A549 treated with AZD2906 at 1 μM for 4 hours (cell line): ENCODE measurements at places on chromosomes 1 and 21. TPM values are rescaled to one million over a fixed set of nuclear protein-coding genes. Genes with fewer than 3 reads are reported as not detected.

ATP1A4 gene
- total RNA-seq, result 0.07 TPM in 1 of 5 replicates, not detected in the others

PRDM16 gene
- 0.15 to 0.49 TPM (median 0.18 TPM) in 5 replicates for total RNA-seq

ANKRD65 gene
- 0.03 to 0.10 TPM (median 0.07 TPM) in 3 of 5 replicates, not detected in the others for total RNA-seq

S100A1 gene
- total RNA-seq, result 0.22 to 1.2 TPM (median 0.87 TPM) in 5 replicates

MPL gene
- total RNA-seq, result 0.08 to 0.31 TPM (median 0.17 TPM) in 4 of 5 replicates, not detected in the other

KRTAP27-1 gene
- not detected in 5 replicates for total RNA-seq

GPR153 gene
- total RNA-seq, result 4.8 to 7.7 TPM (median 7.4 TPM) in 5 replicates
